ENCODE measurements at places on chromosomes 7 and 10.
A peak's percentile ranks its signal among the peaks of the same experiment; 100 is the strongest.

DNA sequence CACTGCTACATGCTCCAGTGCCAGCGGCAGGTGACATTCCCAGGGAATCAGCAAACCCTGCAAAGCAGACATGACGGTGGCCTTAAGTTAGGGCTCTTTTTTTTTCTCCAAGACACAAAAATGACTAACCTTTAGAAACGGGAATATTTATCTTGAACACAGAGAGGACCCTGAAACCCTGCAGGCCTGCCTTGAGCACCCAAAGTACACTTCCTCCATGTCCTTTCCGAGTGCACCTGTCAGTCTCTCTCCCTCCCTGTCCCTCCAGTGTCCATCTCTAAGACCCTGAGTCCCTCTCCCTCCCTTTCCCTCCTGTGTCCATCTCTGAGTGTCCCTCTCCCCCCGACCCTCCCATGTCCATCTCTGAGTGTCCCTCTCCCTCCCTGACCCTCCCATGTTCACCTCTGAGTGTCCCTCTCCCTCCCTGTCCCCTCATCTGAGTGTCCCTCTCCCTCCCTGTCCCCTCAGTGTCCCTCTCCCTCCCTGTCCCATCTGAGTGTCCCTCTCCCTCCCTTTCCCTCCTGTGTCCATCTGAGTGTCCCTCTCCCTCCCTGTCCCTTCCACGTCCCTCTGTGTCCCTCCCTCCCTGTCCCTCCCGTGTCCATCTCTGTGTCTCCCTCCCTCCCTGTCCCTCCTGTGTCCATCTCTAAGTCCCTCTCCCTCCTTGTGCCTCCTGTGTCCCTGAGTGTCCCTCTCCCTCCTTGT, 51.2 kb upstream of the CAMK2B start:
- DNase-seq: no peak

DNA sequence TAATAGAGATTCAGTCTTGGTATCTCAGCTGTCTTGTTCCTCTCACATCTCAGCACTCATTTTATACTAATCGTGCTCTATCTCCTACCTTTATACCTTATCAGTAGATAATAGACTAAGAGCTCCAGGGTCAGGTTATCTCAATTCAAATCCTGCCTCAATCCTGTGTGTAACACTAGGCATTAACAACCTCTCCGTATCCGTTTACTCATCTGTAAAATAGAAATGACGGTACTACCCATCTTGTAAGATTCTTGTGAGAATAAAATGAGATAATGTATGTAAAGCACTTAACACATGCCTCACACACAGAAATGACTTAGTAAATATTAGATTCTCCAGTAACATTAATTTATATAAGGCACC, 622 bp upstream of the P4HA1 start:
- no peak for DNase-seq

DNA sequence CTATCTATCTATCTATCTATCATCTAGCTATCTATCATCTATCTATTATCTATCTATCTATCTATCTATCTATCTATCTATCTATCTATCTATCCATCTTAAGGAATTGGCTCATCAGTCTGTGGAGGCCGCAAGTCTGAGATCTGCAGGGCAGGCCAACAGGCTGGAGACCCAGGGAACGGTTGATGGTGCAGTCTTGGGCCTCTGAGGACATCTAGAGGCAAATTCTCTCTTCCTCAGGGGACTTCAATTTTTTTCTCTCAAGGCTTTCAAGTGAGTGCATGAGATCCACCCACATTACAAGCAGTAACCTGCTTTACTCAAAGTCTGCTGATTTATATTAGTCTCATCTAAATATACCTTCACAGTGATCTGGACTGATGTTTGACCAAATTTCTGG, 197.0 kb downstream of the GLRX3 start:
- no peak for DNase-seq

- no peak for DNase-seq
These were observed 102.0 kb upstream of the GLI3 start for GRCh38 chr7:42338916-42339540.

- DNase-seq: no peak
These were observed 10.9 kb upstream of the CYP3A4 start for GRCh38 chr7:99794585-99795502.

DNA sequence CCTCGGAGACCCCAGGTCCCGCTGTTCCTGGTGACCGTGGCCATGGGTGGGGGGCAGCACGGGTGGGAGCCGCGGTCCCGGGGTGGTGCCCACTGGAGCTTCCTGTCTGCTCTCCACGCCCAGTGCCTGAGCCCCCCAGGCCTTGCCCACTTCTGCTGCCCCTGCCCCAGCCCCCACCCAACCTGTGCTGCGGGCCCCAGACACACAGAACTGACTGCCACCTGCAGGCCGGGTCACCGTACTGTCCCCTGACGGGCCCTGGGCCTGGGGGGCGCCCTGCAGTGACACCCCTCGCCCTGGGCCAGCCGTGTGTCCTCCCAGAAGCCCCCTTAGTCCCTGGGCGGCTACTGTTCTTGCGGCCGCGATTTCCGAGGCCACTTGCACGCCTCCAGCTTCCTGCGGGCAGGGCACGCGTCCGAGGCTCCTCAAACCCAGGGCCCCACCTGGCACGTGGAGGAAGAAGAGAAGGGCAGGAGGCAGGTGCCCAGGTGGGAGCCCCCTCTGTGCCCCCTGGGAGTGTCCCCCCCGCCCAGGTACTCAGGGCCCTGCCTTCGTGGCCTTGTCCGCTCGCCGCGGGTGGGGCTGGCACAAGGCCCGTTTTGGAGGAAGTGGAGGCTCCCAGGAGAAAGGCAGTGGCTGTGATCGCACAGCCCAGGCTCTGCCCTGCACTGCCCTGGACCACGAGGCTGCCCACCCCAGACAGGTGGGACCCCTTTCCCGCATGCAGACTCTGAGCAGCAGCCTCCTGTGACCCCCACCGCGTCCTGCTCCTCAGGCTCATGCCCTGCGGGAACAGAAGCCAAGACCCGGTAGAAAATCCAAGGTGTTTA, 10.4 kb downstream of the TMEM184A start:
- no peak for DNase-seq

DNA sequence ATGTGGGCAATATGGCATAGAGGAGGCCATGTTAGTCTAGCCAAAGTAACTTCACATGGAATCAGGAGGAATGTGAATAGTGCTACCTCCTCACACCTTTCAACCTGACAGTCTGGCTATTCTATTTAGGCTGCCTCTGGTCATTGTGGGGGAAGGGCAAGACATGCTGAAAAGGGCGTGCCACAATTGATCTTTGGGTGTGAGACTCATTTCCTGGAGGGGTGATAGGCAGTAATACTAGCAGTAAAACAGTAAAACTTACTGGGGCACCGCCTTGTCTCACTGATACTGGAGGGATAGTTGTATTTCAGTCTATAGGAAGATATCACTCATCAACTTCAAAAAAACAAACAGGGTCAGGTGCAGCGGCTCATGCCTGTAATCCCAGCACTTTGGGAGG, 88.7 kb downstream of the TMEM168 start:
- no peak for DNase-seq

DNA sequence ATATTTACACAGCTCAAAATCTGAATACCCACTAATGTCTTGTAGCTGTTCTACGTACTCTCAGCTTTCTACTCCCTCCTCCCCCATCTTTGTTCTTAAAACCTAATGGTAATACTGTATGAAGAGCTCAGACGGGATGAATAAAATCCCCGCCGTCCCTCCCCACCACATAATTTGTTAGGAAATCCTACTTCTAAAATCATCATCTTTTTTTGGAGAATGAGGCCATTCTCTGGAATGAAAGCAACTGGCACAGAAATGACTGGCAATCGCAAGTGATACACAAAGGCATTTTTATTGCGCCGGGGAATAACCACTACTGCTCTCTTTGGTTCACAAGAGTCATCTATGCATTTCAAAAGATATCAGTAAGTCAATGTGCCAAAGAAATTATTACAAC, 27.3 kb downstream of the SLC35B4 start:
- DNase-seq: peak; percentile 29

DNA sequence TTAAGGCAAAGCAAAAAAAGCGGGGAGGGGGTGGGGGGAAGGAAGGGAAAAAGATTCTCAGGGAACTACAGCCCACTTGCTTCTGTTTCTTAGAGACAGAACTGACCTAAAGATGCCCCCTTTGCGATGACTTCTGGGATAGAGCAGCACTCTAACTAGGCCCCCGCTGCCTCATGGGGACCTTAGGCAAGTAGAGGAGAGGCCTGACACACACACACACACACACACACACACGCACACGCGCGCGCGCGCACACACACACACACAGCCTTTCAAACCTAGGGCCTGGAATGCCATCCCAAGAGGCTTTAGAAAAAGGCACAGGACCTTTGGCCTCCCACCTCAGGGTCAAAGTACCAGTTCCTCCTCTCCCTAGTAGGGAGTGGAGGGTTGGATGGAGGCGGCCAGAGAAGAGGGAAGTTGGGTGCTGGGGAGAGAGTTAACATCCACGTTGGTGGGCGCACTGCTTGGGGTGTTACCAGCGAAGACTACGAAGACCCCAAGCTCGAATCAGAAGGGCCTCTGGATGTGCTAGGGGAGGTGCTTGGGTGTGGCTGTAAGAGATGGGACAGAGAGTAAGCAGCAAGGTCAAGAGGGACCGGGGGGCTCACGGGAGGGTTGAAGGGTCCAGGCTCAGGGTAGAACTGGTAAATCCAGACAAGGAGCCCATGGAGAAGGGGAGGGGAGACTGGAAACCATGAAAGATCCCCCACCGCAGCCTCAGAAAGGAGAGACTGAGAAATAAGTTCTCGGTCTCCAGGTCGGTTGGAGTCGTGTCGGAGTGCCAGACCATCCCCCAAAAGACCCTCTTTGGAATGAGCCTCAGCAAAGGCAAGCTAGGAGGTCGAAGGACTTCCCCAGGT, 1.2 kb upstream of the COL1A2 start:
- no peak for DNase-seq

DNA sequence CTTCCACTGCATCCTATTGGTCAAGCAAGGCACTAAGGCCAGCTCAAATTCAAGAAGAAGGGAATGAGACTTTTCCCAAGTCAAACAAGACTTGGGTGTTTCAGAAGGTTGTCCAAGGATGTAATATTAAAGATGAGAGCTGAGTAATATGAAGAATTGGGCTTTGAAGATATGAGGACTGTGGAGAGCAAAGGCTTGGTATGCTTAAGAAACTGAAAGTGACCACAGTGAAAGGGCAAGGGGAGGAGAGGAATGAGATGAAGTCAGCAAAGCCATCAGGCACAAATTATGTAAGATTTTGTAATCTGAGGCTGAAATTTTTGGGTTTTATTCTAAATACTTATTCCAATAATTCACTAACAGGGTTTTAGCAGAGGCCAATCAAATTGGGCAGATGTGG, 38.6 kb upstream of the NPY start:
- no peak for DNase-seq

- DNase-seq: no peak
These were observed 27.9 kb upstream of the ZEB1 start for GRCh38 chr10:31291123-31291522.

DNA sequence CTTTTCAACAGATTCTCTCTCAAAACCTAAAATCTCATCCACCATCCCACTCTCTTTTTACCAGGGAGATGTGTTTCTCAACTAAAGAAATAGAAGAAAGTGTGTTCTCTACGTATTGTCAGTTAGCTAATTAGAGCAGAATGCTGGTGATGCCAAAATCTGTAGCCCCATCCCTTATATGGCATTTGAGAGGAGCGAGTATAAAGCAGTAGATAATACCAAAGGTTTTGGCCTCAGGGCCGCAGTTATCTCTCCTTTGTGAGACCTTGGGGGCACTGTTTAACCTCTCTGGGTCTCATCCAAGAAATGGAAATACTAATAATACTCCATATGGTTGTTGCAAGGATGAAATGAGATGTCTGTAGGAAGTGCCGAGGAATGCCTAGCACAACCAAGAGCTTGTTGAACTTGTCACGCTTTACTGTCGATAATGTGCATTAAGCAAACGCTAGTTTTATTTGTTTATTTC, 456 bp upstream of the DLD start:
- no peak for DNase-seq

DNA sequence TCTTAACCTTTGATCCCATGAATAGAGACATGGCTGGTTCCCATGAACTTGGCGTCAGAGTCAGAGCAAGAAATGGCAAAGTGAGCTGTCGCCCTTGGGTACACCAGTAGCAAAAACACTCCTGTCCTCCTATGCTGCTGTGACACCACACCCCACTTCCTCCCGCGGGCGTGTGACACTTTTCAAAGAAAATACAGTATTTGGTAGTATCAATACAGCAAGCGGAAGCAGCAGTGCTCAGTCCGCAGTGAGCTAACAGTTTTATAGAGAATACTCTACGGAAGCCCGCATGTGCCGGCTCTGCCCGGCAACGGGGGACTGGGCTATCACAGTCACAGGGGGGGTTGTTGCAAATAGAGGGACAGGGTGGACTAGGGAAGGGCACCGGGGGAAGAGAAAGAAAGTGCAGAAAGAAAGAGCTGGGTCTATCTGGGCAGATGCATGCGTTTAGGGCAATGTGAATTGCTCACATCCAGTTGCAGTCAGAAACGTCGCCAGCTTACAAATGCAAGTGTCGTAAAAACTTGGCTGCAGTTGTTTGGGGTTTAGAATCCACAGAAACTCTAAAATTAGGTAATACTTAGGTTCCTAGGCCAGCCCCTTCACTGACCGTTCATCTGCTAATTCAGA, 49.8 kb downstream of the PRKCQ start:
- DNase-seq: no peak

GRCh38 chr10:10993785-10994184, 23.9 kb upstream of the CELF2 start:
- DNase-seq: no peak

DNA sequence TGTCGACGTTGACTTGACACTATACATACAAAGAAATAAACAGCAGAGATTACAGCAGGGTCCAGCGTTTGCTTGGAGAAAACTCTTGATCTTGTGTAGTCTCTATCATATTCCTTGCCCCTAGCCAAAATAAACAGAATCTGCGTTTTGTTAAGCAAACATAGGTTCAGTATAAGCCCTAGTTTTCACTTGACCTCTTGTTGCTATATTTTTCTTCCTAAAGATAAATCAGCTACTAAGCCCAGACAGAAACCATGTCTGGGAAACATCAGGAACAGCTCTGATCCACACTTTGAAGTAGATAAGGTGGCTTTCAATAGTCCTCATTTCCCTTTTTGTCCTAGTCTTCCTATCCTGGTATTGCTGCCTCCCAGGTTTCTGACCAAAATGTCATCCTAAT, 328.2 kb upstream of the MAGI2 start:
- no peak for DNase-seq

DNA sequence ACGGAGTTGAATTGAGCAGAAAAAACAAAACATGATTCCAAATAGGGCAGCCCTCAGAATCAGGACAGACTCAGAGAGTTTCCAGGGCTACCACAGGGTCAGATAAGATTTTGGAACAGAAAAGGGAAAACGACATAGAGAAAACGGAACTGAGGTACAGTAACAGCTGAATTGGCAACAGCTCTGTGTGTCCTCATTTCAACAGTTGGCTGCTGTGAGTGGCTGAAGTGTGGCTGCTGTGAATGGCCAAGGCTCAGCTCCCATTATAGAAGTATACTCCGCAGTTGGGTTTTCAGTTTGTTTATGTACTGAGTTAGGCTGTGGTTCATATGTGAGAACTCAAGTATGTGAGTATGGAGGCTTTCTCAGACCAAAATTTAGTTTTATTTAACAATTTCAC, 32.0 kb downstream of the ANTXRL start:
- DNase-seq: no peak

GRCh38 chr10:27720529-27720928, 25.1 kb downstream of the MKX start:
- DNase-seq: no peak

Measured in AG09309 (cell line).